ENCODE measurements at places on chromosomes 7 and 10.

DNA sequence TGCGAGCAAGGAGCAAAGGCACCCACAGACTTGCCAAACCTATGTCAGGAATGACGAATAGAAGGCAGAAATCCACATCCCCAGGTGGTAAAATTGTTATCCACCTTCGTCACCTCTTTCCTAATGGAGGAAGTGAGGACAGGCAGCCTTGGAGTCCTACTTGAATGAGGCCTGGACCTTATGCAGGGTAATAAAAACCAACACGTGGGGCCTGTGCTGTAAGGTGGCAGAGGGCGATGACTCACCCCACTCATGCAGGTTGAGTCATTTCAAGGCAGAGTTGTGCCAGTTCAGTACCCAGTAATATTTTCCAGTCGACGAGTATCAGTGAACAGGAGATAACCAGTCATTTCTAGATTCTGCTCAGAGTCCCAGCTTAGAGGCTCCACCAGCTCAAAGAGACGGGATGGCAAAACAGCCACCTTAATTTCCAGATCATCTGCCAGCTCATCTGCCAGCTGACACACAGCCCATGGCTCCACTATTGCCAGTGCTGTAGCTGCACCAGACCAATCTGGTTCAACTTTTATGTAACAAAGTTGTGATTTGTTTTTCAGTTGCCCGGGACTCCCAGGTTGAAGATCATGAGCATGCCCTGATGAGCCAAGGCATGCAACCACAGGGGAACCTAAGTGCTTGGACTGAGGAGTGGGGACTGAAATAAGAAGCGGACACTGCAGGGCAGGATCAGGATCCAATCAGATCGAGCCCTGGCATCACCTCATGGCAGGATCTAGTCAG is 176.2 kb upstream of the ITGB1 start:
- DNase-seq = no peak

GRCh38 chr7:69166979-69167516 is 431.2 kb upstream of the AUTS2 start:
- peak; percentile 88 for DNase-seq

DNA sequence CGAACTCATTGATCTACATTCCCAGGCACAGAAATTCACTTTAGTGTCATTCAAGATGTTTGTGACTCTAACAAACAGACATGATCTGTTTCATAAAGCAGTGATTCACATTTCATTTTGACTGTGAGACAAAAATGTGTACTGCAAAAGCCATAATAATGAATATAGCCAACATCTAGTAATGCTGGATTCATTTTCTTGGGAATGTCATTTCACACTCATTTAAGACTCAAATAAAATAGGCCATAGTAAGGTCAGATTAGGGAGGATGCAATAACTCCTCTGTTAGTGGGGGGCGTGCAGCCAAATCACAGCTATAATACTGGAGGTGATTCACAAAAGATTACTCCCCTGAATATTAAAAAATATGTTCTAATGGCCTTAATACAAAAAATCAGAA is 566.6 kb upstream of the ZWINT start:
- no peak for DNase-seq

GRCh38 chr7:49774459-49775064 is 1.1 kb downstream of the VWC2 start:
- no peak for DNase-seq

DNA sequence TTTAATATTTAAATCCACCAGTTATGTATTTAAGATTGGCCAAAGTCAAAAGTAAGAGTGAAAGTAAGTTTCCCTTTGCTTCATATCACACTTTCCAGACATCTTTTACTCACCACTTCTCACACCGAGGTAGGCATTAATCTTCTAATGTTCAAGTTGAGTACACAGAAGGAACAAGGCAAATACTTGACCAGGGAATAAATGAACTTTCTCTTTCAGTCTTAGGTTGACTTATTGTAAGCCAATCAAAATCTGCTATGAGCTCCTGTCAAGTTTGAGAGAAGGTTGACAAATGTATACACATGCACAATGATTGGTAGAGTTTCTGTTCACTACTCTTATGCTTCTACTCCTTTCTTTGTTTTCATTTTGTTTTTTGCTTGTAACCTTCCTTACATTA is 842.5 kb downstream of the REEP3 start:
- no peak for DNase-seq

- DNase-seq = no peak
Measured at GRCh38 chr7:116800594-116800993, 61.8 kb upstream of the CAPZA2 start.

DNA sequence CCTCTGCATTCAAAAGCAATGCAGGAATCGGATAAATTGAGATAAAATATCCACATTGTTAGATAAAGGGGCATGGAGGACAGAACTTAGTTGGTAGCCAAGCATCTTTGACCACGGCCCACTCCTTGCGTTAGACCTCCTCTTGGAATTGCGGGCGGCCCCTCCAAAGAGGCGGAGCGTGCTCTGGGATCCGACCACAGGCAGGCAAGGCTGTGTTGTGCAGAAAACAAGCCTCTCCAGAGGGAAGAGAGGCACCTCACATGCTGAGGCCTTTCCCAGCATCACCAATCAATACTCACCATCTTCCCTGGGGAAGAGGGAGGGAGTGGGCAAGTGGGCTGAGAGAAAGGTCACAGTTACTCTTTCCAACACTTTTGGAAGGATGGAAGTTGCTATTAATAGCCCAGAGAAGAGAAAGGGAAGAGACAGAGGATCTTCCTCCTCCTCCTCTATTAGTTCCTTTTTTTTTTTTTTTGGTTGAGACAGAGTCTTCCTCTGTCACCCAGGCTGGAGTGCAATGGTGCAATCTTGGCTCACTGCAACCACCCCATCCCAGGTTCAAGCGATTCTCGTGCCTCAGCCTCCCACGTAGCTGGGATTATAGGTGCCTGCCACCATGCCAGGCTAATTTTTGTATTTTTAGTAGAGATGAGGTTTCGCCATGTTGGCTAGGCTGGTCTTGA is 49.7 kb upstream of the NRF1 start:
- DNase-seq = no peak

GRCh38 chr7:68399991-68400590 is 1198.2 kb upstream of the AUTS2 start:
- no peak for DNase-seq

DNA sequence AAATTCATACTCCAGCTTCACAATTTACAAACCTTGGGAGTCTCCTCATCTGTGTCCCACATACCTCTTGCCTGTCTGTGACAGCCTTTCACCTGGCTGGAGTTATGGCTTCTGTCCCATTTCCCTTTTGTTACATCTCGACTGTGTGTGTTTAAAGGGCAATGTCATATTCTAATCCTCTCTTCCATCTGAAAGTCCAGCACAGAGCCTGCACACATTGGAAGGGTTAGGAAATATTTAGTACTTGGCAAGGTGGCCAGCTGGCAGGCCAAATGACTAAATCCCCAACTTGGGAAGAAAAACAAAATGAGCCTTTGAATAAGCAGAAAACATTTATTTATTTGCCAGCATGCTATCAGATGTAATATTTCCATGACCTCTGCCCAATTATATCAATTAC is 120.1 kb upstream of the STK17A start:
- no peak for DNase-seq

GRCh38 chr7:25515633-25516275 is 287.5 kb upstream of the NPVF start:
- DNase-seq = no peak

DNA sequence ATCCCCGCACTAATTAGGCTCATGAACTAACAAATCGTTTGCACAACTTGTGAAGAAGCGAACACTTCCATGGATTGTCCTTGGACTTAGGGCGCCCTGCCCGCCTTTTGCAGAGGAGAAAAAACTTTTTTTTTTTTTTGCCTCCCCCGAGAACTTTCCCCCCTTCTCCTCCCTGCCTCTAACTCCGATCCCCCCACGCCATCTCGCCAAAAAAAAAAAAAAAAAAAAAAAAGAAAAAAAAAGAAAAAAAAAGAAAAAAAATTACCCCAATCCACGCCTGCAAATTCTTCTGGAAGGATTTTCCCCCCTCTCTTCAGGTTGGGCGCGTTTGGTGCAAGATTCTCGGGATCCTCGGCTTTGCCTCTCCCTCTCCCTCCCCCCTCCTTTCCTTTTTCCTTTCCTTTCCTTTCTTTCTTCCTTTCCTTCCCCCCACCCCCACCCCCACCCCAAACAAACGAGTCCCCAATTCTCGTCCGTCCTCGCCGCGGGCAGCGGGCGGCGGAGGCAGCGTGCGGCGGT is at the start of gene EMX2:
TSS of gene EMX2 (plus strand) at position 41 of the 519 bp plus-strand sequence. CDS start 522 bp downstream, outside the sequence.
- no peak for DNase-seq

DNA sequence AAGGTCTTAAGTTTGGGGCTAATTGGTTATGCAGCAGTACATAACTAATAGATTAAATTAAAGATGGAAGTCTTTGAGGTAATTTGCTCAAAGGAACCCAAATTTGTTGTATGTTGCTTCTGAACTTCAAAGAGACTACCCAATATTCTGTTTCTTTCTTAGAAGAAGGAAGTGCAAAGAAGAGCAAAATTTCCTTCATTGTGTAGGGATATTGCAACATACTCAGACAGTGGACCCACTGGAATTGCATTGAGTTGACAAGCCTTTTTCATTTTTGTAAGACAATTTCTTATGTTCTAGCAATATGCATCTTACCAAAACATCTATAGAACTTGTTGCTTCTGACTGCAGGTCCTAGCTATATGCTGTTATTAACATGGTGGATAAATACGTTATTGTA is 527.8 kb downstream of the SH2D4B start:
- no peak for DNase-seq

DNA sequence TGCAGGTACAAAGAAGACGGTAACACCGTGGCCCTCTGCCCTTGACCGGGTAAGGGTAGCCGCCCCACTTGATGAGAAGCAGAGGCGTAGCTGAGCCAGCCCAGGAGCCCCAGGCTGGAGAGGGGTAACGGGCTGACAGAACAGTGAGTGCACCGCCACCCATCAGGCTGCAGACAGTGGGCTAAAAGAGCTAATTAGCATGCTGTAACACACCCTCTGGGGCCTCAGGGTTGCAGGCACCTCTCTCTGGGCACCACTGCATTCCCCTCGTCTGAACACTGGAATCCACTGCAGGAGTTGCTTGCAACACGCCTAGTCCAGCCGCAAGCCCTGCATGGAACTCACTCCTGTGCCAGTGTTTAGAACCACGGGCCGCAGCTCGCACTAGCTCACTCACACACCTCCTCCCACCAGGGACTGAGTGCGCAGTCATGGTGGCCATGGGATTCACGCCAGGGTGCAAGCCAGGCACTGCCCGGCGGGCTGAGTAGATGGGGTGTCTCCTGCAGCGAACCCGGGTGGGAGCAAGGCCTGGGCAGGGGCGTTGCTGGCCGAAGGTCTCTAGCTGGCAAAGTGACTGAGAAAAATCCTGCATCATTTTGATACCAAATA is 36.1 kb downstream of the AGMO start:
- no peak for DNase-seq

GRCh38 chr10:32139223-32140073 is 83.2 kb upstream of the KIF5B start:
- DNase-seq = no peak

- no peak for DNase-seq
Measured at GRCh38 chr7:56125831-56126230, 9.6 kb upstream of the NUPR2 start.

- peak; percentile 5 for DNase-seq
Measured at GRCh38 chr10:79562135-79562756, 2.0 kb upstream of the SFTPA2 start.

DNA sequence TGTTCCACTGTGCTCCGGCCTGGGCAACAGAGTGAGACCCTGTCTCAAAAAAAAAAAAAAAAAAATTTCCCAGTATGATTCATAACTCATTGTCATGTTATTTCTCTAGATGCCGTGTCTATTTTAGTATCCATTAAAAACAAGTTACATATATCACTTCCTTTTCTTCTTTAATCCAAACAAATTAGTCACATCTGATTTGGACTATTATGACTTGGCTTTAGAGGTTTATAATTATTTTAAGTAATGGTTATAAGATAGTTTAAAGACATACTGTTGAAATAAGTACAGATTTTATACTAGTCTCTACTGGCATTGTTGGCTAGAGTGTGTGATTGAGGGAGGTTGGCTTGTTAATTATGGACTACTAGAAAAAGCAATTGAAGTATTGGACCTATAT is 53.3 kb downstream of the ZMYND11 start:
- DNase-seq = no peak

DNA sequence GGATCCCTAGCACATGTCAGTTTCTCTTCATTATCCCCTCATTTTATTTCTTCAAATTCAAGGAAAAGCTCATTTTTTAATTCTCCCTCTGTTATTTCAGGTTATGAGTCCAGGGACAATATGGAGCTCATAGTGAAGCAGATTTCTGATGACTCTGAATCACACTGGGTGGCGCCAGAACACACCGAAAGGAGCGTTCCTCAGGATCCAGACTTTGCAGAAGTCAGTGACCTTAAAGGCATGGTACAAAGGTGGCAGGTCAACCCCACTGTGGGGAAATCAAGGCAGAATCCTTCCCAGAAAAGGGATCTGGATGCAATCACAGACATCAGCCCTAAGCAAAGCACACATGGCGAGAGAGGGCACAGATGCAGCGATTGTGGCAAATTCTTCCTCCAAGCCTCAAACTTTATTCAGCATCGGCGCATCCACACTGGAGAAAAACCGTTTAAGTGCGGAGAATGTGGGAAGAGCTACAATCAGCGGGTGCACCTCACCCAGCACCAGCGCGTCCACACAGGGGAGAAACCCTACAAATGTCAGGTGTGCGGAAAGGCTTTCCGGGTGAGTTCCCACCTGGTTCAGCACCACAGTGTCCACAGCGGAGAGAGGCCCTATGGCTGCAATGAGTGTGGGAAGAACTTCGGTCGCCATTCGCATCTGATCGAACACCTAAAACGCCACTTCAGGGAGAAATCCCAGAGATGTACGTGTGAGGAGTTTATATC is 21.4 kb downstream of the ZKSCAN5 start:
- DNase-seq = no peak

DNA sequence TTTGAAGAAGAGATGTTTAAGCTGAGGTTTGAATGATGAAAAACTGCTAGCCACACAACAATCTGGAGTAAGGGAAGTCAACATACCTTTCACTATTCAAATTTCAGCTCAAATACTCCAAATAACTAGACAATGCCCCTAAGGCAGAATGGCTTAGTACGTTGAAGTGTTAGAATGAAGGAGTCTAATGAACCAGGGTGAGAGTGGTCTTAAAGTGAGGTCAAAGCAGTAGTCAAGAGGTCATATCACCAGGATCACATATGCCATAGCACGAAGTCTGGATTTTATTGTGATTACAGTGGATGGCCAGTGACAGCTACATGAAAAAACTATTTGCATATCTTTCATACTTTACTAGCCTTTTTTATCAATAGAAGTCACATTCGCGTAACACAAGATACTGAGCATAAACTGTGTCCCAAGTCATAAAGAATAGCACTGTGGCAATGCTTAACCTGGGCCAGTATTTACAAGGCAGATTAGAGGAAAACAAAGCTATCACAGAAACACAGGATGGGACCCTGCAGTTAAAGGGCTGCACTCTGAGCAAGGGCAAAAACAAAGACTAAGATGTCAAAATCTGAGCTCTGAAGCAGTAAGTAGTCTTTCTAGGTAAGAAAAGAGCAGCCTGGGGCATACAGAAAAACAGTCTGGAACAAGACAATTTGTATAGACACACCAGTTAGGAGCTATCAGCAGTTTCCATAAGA is 61.5 kb downstream of the HYCC1 start:
- DNase-seq = no peak

GRCh38 chr7:157616426-157616825 is 279.6 kb downstream of the DNAJB6 start:
- no peak for DNase-seq

All from NCI-H1092 (cell line).